ENCODE measurements at places on chromosomes 7 and 10. TPM values are rescaled to one million over a fixed set of nuclear protein-coding genes. Genes with fewer than 3 reads are reported as not detected.

Gene ZNF853
- total RNA-seq = 1.4 TPM

Gene C7orf57
- total RNA-seq = 3.2 TPM

Gene VPS37D
- 4.4 TPM for total RNA-seq

Gene ITPRID1
- total RNA-seq = not detected

Gene SPOCK2
- 4.8 TPM for total RNA-seq

Gene AOAH
- total RNA-seq = 0.31 TPM

DNA sequence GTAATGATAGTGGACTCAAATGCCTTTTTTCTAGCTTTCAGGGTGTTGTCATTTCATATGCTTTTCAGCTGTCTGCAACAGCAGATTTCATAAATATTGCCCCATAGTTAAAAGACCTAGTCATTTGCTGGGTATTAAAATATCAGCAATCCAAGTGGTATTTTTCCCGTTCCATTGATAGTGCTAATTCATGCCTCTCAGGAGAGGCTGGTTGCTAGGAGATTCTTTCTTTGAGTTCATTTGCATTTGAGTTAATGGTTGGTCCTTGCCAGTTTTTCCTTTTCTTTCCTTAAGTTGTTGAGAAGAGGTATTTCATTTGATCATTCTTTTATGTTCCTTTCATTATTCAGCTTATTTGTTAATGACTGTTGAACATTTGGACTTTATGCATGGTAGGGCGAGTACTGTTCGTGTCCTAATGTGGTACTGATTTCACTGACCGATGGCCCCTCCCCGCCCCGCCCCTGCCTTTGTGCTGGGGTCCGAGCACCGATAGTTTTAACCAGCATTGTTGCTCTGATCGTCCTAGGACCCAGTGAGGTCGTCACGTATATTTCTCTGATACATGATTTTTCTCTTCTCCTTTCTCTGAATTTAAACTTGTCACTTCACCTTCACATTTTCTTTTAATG is 128.6 kb downstream of the CCNY start:
- DNase-seq = no peak

GRCh38 chr10:43706166-43706565 is 57.5 kb upstream of the ZNF32 start:
- DNase-seq = no peak

DNA sequence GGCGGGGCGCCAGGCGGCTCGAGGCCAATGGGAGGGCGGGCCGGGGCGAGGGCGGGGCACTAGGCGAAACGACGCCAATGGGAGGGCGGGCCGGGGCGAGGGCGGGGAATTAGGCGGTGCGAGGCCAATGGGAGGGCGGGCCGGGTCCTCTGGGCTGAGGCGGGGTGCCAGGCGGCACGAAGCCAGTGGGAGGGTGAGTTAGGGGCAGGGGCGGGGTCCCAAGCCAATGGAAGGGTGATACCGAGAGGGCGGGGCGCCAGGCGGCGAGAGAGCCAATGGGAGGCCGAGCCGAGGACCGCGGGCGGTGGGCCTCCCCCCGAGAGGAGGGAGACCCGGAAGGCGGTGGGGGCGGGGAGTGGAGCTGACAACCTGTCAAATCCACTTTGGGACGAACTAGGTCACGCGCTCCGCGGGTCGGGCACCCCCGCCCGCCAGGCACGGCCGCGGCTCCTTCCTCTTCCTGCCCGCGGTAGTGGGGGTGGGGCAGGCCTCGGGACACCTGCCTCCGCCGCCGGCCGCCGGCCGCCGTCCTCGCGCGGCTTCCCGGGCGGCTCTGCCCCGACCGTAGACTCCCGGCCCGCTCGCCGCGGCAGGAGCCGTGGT is 28.0 kb upstream of the KMT2C start:
- DNase-seq = peak; percentile 92

DNA sequence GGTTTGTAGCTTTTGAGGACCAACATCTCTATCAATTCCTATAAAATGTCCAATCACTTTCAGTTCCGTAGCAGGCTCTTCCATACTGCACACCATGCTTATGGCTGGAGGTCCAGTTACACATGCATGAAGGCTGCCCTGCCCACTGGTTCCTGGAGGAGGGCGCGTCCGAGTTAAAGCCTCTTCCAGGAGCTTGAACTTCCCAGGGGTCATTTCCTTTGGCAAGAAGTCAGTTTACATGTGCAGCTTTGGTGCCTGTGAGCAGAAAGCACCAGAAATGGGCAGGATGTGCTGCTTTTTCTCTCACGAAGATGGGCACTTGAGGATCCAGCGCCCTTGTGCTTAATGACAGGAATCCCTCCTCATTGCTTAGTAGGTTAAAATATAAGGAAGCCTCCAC is 17.6 kb upstream of the PHYH start:
- DNase-seq = no peak

GRCh38 chr10:91350651-91351081 is 59.5 kb upstream of the HECTD2 start:
- DNase-seq = no peak

DNA sequence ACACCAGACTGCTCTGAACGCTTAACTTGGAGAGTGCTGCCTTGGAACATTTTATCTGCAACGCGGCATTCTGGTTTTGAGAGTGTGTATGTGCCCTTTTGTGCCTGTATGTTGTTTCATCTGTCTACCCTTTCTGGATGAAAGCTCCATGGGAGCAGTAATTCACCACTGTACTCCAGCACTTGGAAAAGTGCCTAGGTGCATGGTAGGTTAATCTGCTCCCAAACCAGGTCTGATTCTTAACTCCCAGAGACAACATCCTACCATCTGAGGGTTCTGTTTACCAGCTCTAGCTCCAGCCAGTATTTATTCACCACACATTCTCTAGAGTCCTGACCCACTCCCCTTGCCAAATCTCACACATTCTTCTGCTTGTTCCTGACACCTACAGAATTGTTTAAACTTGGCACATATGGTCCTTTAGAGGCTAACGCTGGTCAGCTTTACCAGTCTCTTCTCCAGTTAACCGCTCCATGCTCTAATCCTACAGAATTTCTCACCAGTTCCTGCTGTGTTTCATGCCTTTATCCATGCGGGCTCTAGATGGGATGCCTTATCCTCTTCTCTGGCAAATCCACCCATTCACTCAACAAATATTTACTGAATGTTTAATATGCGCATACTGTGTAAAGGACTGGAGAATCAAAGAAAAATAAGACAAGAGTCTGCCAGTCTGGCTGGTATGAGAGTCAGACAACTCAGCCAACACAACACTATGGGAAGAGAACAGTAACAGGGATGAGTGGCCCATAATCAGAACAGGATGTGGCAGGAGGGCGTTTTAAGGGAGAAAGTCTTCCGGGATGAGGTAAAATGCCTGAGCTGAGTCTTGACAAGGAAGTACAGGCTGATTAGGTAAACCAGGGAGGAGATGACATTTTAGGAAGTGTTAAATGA is 46.3 kb downstream of the MTPN start:
- no peak for DNase-seq

GRCh38 chr10:2936816-2937215 is 130.5 kb upstream of the PFKP start:
- DNase-seq = no peak

GRCh38 chr7:3408814-3409595 is 108.0 kb downstream of the SDK1 start:
- DNase-seq = no peak
